Activated CD4-positive, alpha-beta T cell treated with anti-CD3 and anti-CD28 coated beads for 48 hours (primary cell): ENCODE measurements at places on chromosomes 12 and 14.

DNA sequence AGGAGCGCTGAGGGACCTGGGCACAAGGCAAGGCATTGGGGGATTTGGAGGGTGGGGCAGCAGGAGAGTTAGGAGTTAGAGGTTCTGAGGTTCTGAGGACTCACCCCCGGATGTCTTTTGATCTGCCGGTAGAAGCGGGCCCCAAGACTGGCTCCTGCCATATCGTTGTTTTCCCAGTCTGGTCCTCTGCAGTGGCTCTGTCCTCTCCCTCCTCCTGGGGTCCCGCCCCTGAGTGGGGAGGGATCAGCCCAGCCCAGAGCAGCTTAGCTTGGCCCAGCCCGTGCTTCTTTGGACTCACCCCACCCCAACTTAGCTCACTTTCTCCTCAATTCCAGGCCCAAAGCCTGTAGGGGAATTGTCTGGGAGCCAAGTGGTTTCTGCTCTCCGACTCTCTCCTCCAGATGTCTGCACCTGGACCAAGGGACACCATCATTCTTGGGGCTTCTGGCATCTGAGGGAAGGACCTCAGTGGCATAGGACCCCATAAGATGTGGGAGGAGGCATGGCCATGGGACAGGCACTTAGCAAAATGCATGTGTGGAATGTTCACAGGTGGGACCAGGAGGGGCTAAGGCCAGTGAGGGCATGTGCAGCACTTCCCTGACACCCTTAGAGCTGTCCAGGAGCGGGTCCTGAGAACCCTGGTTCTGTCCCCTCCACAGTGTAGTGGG lies 7.5 kb downstream of the SHMT2 start:
- no peak for DNase-seq

- DNase-seq, result no peak
These were observed 19.9 kb downstream of the TTC7B start for GRCh38 chr14:90796329-90796728.

DNA sequence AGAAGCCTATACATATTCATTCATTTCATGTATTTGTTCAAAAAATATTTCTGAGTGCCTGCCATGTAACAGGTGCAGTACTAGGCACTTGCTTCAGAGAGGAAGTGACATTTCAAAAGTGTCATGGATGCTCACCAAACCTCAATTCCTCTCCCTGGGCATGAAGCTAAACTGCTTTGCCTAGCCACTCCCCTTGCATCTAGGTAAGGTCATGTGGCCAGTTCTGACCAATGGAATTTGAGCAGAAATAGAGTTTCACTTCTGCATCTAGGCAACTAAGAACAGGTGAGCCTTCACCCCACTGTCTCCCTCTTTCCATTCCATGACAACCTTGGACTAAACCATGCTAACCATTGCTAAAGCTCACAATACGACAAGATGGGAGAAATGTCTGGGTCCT lies 27.6 kb downstream of the TC2N start:
- no peak for DNase-seq

DNA sequence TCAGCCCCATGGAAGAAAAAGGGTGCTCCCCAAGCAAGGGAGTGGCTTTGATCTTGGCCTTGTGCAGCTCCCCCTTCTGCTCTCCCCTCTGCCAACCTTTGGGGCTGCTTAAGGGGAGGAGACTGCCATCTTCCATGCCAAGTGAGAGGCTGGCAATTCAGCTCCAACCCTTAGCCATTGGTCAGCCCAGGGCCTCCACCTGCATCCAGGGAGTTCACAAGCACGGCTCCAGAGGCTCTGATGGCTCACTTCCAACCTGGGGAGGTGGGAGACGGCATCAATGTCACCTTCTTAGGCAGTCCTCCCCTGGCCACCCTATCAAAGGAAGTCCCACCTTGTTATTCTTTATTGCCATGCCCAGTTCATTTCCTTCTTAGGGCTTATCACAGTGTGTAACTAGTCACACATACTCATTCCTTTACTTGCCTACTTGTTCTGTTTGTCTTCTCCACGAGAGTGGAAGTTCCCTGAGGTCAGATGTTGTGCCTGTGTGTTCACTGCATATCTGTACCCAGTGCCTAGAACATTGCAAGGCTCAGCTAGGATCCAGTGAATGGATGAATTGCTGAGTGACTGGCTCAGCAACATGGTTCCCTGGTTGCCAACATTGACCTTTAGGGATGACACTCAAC lies 5.0 kb downstream of the HDAC7 start:
- DNase-seq, result no peak

DNA sequence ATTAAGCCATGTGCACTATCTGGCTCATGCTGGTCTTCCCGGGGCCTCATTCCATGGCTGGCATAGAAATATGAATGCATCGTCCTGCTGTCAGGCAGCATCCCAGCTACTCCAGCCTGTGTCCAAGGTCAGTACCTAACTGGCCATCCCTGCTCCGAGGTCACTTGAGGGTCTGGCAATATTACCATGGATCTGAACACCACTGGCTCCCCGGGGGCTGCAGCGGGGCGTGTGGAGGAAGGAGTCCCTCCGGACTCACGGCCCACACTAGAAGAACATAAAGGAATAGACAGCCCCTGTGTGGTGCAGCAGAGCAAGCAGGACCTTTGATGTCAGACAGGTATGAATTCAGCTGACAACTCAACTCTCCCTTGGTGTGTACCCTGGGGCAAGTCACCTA lies 19.2 kb downstream of the ESRRB start:
- DNase-seq, result no peak
